ENCODE measurements at places on chromosomes 11 and 22. TPM values are rescaled to one million over a fixed set of nuclear protein-coding genes. Genes with fewer than 3 reads are reported as not detected.

- no peak for DNase-seq
Measured at GRCh38 chr11:6876914-6877313, 489 bp downstream of the OR10A4 start.

GRCh38 chr22:46399251-46400024, 63.9 kb downstream of the TRMU start:
- no peak for DNase-seq

DNA sequence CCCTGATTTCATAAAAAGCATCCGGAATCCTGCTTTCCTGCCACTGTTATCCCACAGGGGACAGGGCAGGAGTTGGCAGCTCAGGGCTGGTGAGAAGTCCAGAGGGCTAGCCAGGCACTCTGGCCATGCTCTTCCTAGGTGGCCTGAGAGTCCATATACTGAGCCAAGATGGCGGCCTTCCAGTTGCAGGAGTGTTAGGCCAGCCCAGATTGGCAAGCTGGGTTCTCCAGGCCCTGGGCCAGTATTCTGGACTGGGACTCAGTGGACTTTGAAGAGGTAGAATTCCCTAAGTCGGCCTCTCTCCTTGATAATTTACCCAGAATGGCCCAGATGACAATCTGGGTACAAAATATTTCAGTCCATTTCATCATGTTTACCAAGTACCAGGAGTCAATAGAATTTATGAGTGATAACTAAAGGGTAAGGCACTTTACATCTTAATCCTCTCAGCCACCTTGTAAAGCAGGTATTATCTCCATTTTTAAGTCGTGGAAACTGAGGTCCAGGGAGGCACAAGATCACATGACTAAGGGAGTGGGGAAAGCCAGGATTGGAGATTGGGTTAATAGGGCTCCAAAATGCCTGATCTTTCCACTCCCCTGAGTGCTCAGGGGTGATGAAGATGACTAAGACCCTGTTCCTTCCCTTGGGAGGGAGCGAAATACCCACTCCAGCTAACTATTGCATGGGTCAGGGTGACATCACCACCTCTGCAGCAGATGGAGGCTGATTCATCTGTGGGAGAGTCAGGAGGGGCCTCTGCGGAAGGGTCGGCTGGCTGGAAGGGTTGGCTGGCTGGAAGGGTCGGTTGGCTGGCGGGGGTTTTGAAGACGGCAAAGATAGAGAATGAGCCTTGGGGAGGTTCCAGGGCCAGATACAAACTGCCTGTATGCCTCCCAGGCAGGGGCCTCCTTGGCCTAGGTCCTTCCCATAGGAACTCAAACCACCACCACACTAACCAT, 1.2 kb upstream of the MICALL1 start:
- DNase-seq, result peak; percentile 89

- DNase-seq, result no peak
Measured at GRCh38 chr11:7579361-7579791, 65.6 kb downstream of the PPFIBP2 start.

GRCh38 chr11:64608046-64608445, 17.0 kb downstream of the SLC22A12 start:
- no peak for DNase-seq

DNA sequence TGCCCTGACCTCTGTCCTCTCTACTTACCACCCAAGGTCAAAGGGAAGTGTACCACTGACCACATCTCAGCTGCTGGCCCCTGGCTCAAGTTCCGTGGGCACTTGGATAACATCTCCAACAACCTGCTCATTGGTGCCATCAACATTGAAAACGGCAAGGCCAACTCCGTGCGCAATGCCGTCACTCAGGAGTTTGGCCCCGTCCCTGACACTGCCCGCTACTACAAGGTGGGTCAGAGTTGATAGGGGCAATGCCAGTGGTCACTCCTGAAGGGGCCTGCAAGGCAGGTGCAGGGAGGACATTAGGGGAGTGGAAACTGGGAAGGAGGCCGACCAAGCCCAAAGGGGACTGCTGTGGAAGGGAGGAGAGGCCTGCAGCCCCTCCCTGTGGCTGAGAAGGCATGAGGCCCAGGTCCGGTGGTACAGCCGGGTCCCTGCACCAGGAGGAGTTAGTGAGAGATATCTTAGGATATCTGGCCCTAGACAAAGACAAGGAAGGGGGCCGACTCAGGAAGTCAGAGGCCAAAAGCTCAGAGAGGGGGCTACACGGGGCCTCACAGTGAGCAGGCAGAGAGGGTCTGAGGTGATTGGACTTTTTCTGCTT, 17.9 kb downstream of the POLR3H start:
- DNase-seq, result no peak

The C11orf16 gene
- total RNA-seq, result not detected

The NCR3LG1 gene
- total RNA-seq, result 2.5 TPM

- no peak for DNase-seq
Measured at GRCh38 chr11:61035526-61035835, 64.0 kb downstream of the CD6 start.

DNA sequence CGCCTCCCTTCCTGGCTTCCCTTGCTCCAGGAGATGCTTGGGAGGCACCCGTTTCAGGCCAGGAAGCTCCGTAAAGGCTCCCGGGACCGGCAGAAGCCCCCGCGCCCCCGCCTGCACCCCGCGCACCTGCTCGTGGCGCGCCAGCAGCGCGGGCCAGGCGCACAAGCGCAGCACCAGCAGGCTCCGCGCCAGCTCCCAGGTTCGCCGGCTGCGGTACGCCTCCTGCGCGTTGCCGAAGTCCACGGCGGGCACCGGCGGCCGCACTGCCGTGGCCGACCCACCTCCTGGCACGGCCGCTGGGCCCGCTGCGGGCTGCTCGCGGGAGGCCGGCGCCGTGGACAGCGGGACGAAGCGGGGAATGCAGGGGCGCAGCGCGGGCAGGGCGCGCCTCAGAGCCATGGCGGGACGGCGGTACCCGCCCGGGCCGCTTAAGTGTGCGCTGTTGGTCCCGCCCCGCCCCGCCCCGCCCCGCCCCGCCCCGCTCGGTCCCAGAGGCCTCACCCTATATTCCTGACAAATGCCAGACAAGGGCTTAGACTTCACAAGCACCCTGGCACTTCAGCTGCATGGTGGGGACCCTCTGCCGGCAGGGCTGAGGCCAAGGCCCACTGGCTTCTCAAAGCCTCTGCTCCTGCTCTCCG, at the start of gene PRODH:
Gene PRODH (minus strand): TSS at position 405 of the 641 bp plus-strand sequence. CDS start 6 bp downstream, at position 399.
- no peak for DNase-seq

DNA sequence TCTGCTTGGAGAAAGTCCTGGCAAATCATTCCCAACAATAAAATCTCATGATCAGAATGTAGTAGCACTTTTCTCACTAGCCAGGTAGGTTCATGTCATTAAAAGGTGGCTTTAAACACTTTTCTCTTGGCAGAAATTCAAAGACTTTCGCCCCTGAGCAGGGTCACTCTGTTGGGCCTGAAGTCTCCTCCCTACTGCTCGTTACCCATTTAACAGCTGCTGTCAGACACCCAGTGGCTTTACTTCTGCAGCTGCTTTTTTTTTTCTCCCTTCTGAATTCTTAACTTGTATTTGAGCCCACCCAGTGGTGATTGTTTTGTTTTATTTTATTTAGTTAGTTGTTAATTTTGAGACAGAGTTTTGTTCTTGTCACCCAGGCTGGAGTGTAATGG, 25.0 kb downstream of the ARHGAP8 start:
- DNase-seq, result no peak

DNA sequence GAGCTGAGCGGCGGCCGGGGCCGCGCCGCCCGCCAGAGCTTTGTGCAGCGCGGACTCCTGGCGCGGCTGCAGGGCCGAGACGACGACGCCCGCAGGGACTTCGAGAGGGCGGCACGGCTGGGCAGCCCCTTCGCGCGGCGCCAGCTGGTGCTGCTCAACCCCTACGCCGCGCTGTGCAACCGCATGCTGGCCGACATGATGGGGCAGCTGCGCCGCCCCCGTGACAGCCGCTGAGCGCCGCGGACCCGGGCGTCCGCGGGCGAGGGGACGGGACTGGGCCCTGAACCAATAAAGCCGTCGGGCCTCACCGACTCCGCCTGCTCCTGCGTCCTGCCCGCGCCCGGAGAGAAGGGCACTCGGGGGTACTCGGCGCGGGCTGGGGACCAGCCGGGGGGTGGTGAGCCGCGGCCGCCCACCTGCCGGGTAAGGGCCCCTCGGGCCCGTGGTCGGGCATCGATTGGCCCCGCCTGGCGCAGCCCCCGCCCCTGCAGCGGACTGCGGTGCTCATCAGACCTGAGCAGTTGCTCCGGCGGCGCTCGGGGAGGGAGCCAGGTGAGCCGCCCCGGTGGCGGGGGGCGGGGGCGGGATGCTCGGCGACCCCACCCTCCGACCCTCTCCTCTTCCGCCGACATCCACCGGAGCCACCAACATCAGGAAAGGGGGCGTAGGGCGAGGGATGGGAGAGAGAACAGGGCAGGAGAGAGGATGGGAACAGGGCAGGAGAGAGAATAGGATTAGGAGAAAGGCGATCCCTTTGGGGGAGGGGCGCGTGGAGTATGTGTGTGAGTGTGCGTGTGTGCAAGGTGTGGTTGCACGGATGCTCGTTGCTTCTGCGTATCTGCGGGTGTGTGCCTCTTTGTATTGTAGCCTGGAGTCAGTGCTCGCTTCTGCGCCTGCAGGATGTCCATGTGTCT, at the start of gene TMEM25:
Gene TMEM25 (plus strand): TSS at position 510 of the 914 bp plus-strand sequence. CDS start 610 bp downstream, outside the sequence.
- peak; percentile 82 for DNase-seq

The GRM5 gene
- total RNA-seq, result 0.23 TPM

The SORL1 gene
- 15.7 TPM for total RNA-seq

Data from posterior vena cava (tissue), 2 donors.